NCI-H446 treated with DMSO at 0.1 percent for 48 hours (cell line): ENCODE measurements at places on chromosomes 5 and 9.
A peak's percentile ranks its signal among the peaks of the same experiment; 100 is the strongest.

DNA sequence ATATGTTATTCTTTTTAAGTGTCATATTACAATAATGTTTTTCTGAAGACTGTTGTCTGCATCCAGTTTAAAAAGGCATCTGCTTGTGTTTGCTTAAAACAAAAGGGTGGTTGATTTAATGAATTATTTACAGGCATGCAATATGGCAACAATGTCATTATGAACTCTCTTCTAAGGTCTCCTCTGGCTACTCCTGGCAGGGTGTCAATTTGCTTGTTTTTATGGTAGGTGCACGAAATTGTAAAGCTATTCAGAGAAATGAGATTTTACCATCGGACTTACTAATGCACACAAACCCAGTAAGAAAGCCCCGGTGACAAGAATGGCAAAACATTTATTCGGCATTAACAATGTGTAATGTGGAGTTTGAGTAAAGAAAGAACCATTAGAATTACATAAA lies 539.8 kb upstream of the ZNF608 start:
- peak; percentile 37 for DNase-seq

GRCh38 chr5:78785454-78785853 lies 136.9 kb upstream of the LHFPL2 start:
- no peak for DNase-seq

GRCh38 chr5:116771466-116772151 lies 197.0 kb upstream of the SEMA6A start:
- DNase-seq, result no peak

DNA sequence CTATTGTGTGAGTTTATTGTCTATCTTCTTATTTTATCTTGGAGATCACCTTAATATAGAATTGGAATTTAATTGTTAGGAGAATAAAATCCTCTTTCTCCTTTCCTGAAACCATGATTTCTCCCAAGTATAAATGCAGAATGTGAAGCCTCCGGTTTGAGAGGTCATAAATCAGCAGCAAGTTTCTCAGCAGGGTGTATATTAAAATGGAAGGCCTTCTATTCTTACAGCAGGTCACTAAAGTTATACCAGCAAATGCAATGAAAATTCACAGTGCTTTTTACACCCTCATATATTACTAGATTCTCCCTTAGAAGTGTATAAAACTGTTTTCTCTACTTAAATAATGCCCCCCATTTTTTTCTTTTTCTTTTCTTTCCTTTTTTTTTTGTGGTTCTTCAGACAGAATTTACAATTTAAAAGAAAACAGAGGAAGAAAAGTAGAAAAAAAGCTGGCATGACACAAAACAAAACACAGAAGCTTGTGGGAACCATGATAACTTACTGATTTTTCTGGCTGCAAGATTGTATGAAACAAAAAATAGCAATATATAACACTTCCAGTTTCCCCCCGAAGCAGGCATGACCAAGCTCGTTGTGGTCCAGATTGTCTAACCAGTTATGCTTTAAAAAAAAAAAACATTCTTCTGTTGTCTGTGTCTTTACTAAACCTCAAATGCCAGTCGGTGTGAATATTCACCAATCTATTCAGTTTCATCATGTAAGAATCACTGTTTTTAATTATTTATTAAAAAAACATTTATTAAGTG lies 211.2 kb downstream of the RAB3C start:
- DNase-seq, result no peak

DNA sequence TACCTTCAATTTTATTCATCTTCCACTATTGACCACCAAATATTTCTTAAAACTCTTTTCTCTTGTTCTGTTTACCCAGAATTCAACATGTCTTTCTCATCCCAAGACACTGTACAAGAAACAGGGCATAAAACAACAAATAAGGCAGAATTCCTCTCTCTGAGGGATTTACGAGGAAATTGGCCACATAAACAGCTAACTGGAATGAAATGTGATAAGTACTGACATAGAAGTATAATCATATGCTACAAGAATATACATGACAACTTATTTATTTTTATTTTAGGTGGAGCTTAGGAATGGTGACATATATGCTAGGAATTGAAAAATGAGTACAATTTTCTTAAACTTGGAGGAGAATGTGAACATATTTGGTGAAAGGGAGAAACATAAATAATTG lies 48.8 kb upstream of the FBN2 start:
- DNase-seq, result no peak

DNA sequence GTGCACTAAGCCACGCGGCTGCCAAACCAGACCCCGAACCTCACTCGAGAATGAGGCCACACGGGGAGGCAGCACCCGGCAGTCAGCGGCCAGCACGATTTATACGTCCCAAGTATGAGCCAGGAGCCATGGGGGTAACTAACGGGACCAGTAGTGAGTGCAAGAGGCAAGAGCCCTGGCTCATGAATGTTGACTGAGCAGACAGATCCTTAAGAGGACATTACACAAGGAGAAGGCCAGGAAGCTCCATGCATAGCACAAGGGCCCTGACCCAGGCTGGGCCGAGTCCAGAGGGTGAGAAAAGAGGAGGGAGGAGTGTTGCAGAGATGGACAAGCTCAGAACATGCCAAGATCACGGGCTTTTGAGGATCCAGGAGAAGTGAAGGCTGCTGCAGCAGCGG lies 58.6 kb upstream of the PHYKPL start:
- DNase-seq, result no peak

GRCh38 chr9:93592008-93592642 lies 15.7 kb downstream of the PHF2 start:
- DNase-seq, result no peak

DNA sequence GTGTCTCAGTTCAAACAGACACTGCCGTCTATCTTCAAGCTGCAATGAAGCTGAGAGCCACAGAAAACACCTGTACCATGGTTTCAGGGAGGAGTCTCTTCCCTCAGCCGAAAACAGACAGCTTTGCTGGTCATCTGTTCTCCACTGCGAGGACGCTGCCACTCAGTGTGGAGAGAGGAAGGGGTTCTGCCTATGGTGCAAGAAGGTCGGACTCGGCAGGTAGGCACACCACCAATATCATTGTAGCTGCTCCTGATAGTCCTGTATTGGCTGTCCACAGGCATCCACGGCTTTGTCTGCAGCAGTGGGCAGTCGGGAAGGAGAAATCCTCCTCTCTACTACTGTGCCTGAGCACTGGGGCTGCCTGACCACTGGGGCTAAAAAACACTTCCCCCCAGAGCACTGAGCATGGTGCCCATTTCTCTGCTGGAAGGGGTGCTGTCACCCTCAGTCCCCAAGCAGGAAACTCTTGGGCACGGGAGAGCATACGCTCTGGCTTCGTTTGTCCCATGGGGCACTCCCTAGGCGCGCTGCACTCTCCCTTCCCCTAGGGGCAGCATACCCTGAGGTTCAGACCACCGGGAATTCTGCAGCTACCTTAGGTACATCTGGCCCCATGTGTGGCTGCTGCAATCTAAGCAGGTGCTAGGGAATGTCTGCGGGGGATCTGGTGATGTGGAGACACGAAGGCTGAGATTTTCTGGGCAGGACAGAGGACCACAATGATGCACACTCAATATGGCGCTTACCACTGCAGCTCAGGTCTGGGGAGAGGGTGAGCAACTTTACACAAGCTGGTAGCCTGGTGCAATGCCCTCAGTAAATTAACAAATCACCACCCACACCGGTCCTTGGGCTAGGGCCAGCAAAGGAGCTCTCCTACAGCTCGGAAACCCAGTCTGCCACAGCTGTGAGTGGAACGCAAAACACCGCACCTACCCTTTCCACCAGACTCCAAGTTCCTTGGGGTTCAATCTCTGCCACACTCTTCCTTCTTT lies 880.9 kb upstream of the SEMA6A start:
- DNase-seq, result no peak

GRCh38 chr5:96412868-96413449 lies 20.1 kb downstream of the PCSK1 start:
- no peak for DNase-seq

GRCh38 chr9:136487672-136488071 lies 4.8 kb upstream of the SEC16A start:
- no peak for DNase-seq

GRCh38 chr9:89137542-89138462 lies 40.8 kb downstream of the SHC3 start:
- no peak for DNase-seq

GRCh38 chr5:61417851-61418250 lies 85.8 kb downstream of the ZSWIM6 start:
- no peak for DNase-seq

DNA sequence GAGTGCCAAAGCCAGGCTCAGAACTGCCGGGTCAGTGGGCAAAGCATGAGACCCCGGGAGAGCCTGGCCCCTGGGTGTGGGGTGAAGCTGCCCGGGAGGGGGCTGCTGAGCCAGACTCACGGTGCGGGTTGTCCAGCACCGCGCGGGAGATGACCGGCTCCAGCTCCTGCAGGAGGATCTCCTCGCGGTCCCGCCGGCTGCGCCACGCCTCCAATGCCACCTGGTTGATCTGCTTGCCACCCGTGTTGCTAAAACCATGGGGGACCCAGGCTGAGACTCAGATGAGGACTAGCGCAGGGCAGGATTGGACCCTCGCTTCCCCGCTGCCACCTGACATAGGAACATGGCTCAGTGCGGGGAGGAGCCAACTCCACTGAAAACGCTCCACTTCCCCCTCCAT lies 2.6 kb downstream of the TOR2A start:
- DNase-seq, result no peak

DNA sequence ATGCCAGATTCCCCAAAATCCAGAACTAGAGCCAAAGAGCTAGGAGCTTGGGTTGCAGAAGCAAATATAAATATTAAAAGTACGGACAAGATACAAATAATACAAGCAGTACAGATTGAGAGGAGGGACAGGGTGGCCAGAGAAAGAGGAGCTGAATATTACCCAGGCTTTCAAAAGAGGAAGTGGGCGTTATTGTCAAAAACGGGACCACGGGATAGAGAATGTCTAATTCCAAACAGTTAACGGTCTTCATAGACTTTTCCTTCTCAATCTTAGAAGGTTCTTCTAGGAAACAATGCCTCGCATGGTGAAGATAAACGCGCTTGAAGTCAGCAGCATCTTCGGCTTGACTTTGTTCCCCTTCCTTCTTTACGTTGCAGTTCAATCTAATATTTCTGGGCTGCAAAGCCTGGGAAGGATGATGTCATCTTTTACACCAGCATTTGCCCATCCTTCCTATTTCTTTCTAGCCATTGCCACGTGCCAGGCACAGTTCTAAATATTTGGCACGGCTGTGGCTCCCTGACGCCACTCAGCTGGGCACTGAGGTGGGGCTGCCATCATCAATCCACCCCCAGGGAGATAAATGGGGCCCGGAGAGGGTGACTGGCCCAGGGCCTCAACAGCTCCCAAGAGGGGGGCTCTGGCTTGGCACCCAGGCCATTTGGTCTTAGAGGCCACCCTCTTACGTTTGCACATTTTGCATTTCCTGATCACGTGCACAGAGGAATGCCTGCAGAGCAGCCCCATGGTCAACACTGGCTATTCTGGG lies 16.3 kb upstream of the OLFM1 start:
- no peak for DNase-seq

DNA sequence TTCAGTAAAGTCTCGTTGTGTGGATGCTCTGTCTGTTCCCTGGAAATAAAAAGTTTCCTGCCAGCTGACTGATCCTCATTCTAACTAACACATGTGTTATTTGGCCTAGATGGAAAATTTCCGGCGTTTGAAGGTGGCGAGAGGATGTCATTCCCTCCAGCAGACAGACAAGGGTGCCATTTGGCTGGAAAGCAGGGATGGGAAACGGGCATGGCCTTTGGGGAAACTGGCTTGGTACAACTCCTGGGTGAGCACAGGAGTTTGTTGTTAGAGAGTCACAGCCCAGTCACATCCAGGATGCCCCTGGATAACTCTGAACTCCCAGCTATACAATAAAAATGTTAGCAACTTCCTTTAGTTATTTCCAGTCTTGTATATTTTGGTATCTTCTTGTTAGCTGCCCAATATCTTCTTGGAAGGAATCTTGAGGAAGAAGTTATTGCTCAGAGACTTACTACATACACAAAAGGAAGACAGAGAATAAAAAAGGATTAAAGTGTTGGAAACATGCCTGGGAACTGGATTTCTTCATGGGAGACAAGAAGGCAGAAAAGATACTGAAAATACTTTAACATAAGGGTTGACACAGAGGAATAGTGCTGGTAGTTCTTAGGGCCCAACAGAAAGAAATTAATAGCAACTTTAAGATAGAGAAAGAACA lies 41.9 kb downstream of the TEK start:
- DNase-seq, result no peak

DNA sequence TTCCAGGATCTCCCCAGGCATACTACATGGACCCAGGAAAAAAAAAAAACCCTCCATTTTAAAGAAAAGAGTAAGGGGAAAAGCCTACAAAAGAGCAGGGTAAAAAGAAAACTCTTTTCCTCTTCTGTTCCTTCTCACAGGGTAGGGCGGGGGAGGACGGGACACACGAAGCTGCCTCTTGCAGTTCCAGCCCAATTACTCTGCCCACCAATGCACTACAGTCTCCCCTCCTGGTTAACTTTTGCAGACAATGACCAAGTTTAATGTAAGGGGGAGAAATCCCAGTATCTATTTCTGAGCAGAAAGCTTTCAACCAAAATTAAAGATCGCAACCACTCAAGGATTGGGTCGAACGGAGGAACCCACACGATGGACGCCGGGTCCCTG lies 1.3 kb downstream of the BRD3 start:
- no peak for DNase-seq

- no peak for DNase-seq
Observed at GRCh38 chr5:33891446-33891787, 373 bp downstream of the ADAMTS12 start.

- no peak for DNase-seq
Observed at GRCh38 chr9:11016081-11016480, 403.3 kb upstream of the PTPRD start.

GRCh38 chr5:1409381-1410110 lies 35.7 kb downstream of the SLC6A3 start:
- DNase-seq, result no peak

DNA sequence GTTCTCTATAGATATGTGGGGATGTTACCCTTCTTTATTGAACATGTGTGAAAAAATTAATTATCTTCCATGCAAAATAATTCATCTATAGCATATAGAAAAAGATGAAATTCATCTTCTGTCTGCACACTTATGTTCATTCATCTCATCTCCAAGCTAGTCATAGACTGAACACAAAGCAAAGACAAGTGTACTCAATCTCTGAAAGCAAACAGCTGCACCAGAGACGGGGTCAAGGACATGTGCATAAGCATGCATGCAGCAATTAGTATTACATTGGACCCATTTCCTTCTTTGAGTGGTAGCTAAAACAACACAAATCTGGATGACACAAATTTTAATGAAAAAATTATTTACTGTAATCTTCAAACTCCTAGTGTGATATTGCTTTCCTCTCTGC lies 547.0 kb upstream of the COX7C start:
- DNase-seq, result no peak
